ENCODE measurements at places on chromosomes 2 and 18. TPM values are rescaled to one million over a fixed set of nuclear protein-coding genes. Genes with fewer than 3 reads are reported as not detected.

GRCh38 chr2:98751748-98752147 lies 20.8 kb upstream of the MGAT4A start:
- no peak for DNase-seq

GRCh38 chr2:186503827-186504606 lies 18.0 kb downstream of the ZC3H15 start:
- DNase-seq: no peak

DNA sequence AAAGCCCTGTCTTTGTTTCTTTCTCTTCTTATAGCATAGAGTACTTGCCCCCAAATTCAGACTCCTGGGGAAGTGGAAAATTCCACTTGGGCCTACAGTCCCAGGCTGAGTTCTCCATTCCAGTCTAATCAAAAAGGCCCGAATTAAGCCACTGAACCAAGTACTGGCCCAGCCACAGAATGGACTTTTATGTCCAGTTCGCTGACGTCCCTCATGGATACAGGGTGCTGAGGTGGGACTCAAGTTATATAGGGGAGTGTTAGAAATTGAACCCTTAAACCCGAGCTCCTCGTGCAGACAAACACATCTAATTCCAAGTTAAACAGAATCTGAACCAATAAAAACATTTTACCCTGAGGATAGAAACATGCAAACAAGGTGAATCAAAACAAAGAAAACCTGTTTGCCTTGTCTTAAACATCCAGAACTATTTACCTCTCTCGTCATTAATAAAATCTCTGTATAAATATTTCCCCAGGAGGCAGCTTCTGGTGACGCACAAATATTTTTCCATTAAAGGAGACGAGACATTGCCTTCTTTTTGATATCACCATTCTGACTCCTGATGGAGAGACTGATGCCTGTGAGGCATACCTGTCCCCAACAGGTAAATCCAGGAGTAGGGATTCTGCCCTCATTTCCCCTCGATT lies 136.8 kb upstream of the ARL4C start:
- DNase-seq: no peak

DNA sequence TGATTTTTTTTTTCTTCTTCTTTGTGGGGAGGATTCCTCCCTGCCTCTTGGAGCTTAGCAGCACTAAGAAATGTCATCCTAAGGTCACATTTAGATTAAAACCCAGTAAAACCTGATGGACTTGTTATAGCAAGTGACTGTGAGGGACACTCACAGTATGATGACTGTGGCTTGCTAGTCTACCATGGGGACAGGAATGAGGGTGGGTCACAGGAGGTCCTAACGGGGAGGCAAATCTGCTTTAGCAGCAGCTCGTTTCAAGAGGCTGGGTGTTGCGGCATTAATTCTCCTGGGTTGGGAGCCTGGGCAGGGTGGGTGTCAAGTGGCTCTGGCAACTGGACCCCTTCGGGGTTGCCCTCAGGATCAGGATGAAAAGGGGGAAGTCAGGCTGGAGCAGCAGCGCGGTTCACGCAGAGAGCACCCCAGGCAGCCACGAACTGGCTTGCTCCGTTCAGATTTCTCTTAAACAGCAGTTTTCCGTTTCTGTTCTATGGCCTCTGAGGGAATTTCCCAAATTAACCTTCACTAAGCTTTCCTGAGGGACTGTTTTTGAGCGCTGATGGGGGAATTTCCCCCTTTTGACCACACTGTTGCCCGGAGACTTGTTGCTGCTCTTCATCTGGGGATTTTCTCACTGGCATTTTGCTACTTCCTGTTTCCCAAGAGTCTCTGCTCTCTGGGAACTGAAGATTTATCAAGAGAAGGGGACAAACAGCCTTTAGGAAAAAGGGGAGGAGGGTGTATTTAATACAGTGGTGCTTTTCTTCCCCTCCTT lies 59.8 kb upstream of the PELI1 start:
- no peak for DNase-seq

DNA sequence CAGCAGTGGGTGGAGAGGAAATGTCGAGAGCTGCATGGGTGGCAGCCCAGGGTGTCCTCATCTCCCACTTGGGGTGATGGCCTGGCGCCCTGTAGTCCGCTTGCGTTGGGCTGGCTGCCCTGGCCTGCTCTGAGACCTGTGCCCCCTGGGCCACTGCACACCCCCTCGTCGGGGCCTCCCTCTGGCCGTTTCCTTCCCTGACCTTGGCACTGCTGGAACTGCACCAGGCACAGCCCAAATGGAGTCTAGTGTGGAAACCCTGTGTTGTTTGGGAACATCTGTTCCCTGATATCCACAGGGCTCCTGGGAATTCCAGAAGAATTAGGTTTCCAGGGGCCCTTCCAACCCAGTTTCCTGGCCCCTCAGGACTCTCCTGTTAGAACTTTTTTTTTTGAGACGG lies 13.9 kb downstream of the EFHD1 start:
- no peak for DNase-seq

DNA sequence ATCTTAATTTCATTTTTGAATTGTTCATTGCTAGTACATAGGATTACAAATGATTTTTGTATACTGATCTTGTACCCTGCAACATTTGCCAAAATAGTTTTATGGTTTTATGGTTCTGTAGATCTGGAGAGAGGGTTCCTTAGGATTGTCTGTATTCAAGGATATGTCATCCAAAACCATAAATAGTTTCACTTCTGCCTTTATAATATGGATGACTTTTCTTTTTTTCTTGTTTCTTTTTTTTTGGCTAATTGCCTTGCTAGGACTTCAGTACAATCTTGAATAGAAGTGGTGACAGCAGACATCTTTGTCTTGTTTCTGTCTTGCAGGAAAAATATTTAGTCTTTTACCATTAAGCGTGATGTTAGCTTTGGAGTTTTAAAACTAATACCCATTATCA lies 383.9 kb upstream of the HS6ST1 start:
- DNase-seq: no peak

DNA sequence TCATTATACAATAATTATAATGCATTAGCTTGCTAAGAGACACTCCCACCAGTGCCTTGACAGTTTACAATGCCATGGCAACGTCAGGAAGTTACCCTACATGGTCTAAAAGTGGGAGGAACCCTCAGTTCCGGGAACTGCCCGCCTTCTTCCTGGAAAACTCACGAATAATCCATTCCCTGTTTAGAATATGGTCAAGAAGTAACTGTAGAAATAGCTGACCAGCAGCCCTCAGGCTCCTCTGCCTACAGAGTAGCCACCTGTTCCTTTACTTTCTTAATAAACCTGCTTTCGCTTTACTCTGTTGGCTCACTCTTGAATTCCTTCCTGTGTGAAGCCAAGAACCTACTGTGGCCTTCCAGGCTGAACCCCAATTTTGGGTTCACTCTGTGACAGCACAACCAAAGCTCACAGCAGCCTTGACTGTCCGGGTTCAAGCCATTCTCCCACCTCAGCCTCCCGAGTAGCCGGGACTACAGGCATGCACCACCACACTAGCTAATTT lies 20.0 kb upstream of the PTPN2 start:
- DNase-seq: no peak

The SERPINB3 gene
- not detected for total RNA-seq

The APCDD1 gene
- 73.2 TPM for total RNA-seq

- no peak for DNase-seq
Observed at GRCh38 chr2:8528863-8529262, 153.0 kb upstream of the ID2 start.

DNA sequence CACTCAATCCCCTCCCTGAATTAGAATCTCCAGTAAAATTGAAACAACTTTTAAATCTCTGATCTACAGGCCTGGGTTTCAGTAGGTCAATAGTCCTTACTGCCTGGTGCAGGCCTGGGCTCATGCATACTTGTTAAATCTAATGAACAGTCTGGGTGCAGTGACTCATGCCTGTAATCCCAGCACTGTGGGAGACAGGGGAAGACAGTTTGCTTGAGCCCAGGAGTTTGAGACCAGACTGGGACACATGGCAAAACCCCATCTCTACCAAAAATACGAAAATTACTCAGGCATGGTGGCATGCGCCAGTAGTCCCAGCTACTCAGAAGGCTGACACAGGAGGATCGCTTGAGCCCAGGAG lies 94.7 kb upstream of the SP3 start:
- DNase-seq: no peak

The IL1R2 gene
- total RNA-seq: 16.1 TPM

GRCh38 chr2:136319651-136320050 lies 201.7 kb upstream of the CXCR4 start:
- DNase-seq: no peak

- DNase-seq: no peak
Observed at GRCh38 chr2:216596980-216597509, 36.2 kb upstream of the IGFBP2 start.

GRCh38 chr2:156189584-156189983 lies 142.9 kb downstream of the NR4A2 start:
- DNase-seq: no peak

Data from right atrium auricular region (tissue), 2 donors.